ENCODE measurements at places on chromosomes 7 and 10.

DNA sequence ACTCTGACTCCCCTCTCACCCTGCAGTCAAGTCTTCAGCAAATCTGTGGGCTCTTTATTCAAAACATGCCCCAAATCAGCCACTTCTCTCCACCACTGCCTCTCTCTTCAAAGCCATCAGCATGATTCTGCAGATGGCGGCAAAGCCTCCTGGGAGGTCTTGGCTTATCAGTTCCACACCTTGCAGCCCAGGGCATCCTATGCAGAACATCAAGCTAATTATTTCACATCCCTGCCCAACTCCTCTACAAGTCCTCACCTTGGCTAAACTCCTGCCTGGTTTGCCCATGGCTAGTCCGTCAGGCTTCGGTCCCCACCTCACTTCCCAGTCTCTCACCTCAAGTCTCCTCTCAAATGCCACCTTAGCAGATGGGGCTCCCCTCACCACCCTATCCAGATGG is 70.2 kb downstream of the PIP4K2A start:
- DNase-seq, result peak; percentile 46

GRCh38 chr10:2686691-2687090 is 380.7 kb upstream of the PFKP start:
- no peak for DNase-seq

DNA sequence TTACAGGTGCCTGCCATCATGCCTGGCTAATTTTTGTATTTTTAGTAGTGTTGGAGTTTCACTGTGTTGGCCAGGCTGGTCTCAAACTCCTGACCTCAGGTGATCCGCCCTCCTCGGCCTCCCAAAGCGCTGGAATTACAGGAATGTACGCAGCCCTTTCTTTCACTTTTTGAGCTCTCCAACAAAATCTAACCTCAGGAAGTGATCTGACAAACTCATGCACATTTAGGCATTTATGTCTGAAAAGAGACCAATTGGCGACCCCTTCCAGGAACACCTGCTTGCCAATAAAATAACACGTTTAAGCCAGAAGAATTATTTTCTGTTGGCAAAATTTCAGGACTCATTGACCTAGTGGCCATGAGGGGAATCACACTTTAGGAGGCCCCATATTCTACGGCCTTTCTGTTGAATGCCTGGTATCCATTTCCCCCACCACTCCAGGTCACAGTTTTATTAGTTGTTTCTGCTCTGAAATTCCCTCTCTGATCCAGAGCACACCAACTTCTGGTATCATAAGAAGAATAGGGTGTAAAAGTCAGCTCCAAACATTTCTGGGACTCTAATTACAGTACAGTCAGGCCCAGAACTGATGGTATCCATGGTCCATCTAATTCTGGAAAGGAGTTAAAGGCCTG is 65.8 kb upstream of the FRMD4A start:
- DNase-seq, result peak; percentile 1

GRCh38 chr10:113362645-113363091 is 190.2 kb upstream of the HABP2 start:
- DNase-seq, result no peak

DNA sequence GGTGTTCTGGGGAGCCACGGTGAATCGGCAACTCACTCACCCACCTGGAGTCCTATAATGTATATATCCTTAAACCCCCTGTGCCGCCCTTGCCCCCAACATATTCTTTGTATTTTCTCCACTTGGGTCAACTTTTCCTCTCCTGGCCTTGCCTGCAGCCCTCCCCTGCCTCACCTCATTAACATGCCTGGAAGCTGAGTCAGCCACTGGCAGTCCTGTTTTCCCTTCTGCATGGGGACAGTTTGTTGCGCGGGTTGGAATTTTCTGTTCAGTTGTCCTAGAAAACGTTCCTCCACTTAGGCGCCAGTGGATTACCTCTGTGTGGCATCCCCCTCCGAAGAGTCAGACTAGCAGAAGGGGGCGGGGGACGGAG is 97.4 kb downstream of the C10orf105 start:
- DNase-seq, result no peak

DNA sequence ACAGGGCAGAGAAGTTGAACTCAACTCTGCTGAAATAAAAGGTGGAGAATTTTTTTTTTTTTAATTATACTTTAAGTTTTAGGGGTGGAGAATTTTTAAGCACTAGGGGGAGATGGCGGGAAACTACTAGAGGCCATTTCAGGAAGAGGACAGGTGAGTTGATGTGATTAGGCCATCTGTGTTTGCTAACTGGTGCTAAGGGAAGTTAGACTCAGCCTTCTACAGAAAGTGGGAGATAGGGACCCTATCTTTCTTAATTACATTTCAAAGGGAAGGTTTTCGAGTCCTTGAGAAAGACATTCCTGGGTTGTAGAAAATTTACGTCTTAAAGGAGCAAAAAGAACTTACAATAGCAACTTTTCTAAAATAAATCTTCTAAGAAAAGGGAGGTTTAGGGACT is 124.8 kb downstream of the LHFPL3 start:
- DNase-seq, result no peak

DNA sequence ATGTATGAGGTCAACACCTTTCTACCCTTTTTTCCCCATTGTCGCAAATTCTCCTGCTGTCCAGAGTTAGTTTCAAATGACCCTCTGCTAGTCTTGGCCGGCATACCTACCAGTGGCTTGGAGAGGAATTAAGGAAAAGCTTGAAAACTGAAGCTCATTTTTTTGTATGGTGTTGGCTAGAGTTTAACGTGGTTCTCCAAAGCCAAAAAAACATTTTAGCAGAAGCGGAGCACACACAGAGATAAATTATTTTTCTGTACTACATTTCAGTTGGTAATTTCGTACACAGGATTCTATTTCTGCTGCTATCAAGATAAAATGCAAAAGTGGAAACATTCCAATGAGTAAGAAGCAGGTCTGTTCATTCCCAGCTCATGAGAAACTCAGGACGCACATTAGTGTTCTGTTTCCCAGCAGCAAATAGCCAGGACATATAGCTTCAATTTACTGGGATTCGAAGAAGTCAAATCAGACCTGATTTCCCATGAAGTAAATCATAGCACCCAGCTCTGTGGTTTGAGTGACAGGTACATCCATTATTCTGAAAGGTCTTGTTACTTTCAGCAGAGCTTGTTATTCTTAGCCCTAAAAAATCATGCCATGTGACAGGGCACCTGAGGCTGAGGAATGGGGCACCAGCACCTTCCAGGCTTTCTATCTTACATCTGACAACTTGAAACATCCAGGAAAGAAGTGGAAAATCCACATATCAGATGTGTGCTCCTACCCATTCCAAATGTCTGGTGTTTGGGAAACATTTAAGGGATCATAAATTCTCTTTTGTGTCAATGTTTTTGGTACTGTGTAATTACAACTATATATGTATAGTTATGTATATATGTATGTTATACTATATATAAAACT is 215.9 kb upstream of the C7orf33 start:
- no peak for DNase-seq

GRCh38 chr10:42969147-42969546 is 107.7 kb upstream of the RET start:
- no peak for DNase-seq

- DNase-seq, result no peak
Measured at GRCh38 chr10:74643596-74643975, 182.8 kb upstream of the KAT6B start.

GRCh38 chr7:75624134-75624832 is 114.5 kb downstream of the HIP1 start:
- DNase-seq, result peak; percentile 82

GRCh38 chr7:143429770-143430698 is 13.2 kb upstream of the TAS2R60 start:
- no peak for DNase-seq

GRCh38 chr10:24385776-24386175 is 176.8 kb downstream of the KIAA1217 start:
- no peak for DNase-seq

GRCh38 chr7:14258861-14259260 is 269.4 kb upstream of the ETV1 start:
- DNase-seq, result no peak

DNA sequence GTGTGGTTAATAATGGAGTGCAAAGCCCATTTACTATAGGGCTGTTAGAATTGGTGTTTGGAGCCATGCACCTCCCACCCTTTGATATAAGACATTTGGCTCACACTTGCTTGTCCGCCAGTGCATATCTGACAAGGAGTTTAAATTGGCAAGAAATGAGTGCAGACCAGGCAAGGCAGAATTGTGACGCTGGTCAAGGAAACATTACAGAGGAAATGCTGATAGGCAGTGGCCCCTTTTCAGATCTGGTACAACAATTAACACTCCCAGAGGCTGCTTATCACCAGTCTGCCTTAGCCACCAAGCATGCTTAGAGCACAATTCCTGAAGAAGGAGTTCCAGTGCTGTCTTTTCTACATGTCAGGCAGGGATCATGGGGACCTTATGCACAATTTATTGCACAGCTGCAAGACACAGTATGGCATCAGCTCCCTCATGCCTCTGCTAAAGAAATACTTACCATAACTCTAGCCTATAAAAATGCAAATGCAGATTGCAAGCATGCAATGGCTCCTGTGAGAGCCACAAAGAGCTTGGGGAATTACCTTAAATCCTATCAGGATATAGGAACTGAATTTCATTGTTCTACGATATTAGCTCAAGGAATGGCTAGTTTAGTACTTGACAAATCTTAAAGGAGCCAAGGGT is 35.2 kb downstream of the OR13A1 start:
- DNase-seq, result peak; percentile 70

GRCh38 chr7:129569811-129570215 is 41.7 kb upstream of the NRF1 start:
- peak; percentile 25 for DNase-seq

GRCh38 chr10:68877482-68878110 is 23.5 kb upstream of the DDX50 start:
- DNase-seq, result no peak

DNA sequence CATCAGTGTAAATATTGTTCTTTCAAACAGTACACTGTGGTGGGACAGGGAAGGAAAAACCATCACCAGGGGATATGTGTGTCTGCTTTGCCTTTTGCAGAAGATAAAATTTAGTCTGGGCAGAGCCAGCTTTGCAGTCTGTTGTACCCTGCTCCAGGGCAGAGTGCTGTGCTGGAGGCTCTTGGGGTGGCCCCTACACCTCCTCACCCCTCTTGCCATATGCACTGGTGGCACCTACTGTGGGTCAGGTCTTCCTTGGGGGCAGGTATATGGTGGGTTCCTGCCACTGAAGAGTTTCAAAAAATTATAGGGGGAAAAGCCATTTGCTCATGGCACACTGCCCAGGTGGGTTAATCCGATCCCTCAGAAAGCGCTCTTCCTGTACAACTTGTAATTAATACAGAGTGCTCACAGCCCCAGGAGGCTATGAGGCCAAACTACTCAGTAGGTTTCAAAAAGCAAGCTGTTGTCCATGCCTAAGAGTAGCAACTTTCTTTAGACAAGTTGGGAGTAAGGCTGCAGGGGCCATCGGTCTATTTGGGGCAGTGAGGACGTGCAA is 112.7 kb upstream of the BMPER start:
- DNase-seq, result no peak

- DNase-seq, result peak; percentile 85
Measured at GRCh38 chr7:332646-333392, 42.8 kb downstream of the FOXL3 start.

DNA sequence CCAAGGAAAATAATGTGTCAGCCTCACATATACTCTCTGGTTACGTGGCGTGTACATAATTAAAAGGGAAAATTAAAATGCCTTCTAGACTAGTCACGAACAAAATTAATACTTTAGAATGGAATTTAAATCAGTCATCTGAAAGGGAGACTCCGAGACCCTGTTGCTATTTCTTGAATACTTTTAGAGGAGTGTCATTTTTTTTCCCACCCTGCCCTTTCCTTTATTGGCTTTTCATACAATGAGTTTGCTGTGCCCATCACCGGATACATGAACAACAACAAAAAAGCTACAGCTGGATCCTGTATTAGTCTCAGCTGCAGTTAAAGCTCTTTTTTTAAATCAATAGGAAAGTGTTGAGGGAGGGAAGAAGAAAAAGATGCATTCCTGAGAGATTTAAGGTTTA is 20.1 kb downstream of the CYTH3 start:
- no peak for DNase-seq

DNA sequence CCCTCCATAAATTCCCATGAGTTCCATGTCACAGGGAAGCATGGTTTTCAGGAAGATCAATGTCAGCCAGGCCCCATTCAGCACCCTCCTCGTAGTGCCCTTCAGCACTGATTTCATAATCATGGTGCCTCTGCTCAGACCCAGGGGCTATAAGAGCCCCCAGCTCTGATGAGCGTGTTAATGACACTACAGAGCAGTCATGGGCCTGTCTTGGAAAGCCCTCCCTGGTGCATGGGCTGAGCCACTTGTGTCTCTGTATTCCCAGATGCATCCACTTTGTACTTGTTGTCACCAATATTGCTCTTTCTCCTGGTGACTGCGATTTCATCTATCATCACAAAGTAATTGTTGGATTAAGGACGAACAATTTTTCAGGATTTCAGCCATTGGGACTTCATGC is 154.6 kb downstream of the ADARB2 start:
- DNase-seq, result no peak

DNA sequence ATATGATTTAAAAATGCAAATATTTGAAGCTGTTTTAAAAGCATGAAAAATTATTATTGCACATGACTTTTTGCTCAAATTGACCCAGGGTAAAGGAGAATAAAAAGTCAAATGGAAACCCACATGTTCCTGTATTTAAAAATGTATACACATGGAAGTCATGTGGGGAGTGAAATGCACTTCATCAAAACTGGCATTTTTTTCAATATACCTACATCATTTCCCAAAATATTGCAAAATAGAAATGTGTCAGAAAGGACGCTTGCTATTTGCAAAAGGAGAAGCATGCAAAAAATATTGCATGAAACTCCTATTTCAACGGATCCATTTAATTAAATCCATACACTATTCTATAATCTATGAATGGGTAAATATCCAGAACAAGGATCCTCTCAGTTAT is 117.0 kb downstream of the POU6F2 start:
- no peak for DNase-seq

DNA sequence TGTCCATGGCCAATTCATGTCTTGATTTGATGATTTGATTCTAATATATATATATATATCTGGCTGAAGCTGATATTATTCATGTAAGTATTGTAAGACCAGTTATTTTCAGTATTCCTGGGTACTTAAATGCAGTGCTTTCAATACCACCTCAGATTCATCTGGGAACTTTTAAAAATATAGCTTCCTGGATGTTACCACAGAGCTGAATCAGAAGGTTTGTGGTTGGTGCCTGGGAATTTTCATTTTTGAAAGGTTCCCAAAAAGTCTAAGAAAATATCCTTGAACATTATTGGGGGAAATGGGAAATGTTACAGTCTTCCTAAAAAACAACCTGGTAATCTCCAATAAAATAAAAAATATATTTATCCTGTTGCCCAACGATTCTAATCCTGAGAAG is 10.7 kb upstream of the PPP3CB start:
- DNase-seq, result no peak
